ENCODE measurements at places on chromosomes 2 and 18. TPM values are rescaled to one million over a fixed set of nuclear protein-coding genes. Genes with fewer than 3 reads are reported as not detected.

KCNS3 gene
- 0.66 TPM for total RNA-seq

LIMS3 gene
- 7.9 TPM for total RNA-seq

PCARE gene
- total RNA-seq = not detected

RNF25 gene
- total RNA-seq = 31.6 TPM

CABYR gene
- 1.5 TPM for total RNA-seq

GCG gene
- not detected for total RNA-seq

All from aortic smooth muscle cell (primary cell).